ENCODE measurements at places on chromosomes 7 and 10.

DNA sequence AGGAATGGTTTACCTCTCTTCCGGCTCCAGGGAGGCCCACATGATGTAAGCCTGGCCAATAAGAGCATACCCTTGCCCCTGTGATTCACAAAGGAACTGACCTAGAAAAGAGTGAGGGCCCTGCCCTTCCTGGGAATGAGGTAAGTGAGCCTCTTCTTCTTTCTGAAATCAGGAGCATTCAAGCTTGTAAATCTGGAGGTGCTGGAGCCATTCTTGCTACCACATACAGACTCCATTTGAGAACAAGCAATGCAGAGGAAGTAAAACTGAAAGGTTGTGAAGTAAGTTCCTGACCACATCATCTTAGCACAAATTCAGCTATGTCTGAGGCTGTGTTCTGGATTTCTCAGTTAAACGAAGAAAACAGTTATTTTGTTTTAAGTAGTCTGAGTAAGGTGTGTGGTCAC, 132.2 kb downstream of the CD36 start:
- no peak for DNase-seq

GRCh38 chr10:122855745-122856144, 10.1 kb upstream of the CUZD1 start:
- no peak for DNase-seq

- no peak for DNase-seq
Observed at GRCh38 chr10:132722394-132723329, 63.3 kb downstream of the NKX6-2 start.

DNA sequence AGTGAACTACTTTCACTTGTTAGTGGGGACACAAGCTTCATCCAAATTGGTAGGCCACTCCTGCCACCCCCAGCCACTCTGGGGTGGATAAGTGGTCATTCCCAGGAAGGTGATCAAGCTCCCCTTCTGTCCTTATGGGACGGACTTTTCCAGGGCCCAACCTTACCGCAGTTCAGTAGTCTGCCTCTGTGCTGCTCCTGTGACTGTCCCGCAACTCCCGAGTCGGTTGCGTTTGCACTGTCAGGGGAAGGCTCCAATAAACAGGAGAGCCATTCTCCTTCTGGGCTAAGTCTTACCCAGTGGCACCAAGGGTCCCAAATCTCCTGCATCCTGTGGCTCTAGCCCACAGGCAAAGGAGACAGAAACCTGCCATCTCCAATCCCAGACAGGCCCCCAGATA, 7.4 kb upstream of the ZNF33A start:
- no peak for DNase-seq

GRCh38 chr10:3404381-3404780, 231.8 kb upstream of the PITRM1 start:
- no peak for DNase-seq

- no peak for DNase-seq
Observed at GRCh38 chr7:20385126-20385525, 54.4 kb downstream of the ITGB8 start.

- peak; percentile 42 for DNase-seq
Observed at GRCh38 chr10:27241010-27241651, 534 bp upstream of the ACBD5 start.

- DNase-seq, result no peak
Observed at GRCh38 chr7:46189255-46189790, 268.3 kb upstream of the IGFBP3 start.

DNA sequence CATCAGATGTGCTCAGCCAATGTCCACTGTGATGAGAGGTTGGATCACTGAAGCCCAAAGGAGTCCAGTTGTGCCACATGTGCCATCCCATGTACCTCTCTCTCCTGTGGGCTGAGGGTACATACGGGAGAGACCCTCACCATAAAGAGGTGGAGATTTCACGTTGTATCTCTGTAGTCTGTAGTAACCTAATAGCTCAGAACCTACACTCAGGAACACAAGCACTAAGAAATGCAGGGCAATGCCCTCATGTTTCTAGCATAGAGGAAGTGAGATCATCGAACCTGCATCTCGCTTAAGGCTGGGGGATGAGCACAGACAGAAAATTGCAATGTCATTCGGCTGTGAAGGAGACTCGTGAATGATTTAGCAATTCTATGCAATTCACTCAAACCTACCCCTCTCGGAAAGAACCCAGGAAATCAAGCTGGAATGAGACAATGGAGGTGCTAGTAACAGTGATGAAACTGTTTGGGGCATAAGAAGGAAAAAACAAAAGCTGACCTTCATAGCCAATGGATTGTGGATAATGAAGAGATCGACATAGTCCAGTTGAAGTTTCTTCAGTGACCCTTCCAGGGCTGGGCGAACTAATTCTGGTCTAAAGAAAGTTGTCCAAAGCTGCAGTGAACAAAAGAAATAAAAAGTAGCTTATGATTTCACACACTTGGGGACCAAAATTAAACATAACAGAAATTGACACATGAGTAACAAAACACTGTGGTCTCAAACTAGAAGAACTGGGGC, 80.3 kb upstream of the UCN3 start:
- DNase-seq, result peak; percentile 40

GRCh38 chr10:11488126-11488525, 123.3 kb downstream of the USP6NL start:
- DNase-seq, result no peak

DNA sequence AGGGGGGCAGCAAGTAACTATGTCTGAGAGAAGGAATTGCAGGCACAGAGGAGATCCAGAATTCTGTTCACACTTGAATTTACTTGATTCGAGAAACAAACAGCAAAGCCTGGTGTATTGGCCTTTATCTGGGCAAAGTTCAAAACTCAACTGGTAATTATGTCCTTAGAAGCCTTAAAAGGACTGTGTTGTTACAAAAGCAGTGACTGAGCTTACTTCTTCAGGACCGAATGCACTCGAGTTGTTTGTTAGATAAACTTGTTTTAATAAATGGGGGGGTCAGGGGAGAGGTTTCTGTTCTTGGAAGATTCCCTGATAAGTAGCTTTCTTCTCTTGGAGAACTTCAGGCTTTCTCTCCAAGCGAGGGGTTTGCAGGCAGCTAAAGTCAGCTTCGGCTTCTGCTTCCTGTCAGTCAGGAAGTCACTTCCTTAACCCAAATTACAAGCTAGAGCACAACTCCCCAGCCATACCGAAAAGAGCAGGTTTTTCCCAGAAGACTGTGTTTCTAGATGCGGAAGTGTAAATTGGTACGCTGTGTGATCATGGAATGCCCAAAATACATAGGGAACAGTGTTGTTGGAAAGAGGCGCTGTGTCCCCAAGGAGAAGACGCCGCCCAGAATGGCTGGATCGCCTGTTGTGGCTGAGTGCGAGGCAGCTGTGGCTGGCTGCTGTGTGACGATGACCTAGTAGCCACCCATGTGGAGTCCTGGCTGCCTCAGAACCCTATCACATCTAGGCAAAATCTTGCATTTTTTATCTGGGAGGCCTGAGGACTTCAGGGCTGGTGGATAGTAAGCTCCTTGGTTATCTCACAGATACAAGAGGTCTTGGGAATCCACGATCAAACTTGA, 110.4 kb downstream of the TCF7L2 start:
- no peak for DNase-seq

DNA sequence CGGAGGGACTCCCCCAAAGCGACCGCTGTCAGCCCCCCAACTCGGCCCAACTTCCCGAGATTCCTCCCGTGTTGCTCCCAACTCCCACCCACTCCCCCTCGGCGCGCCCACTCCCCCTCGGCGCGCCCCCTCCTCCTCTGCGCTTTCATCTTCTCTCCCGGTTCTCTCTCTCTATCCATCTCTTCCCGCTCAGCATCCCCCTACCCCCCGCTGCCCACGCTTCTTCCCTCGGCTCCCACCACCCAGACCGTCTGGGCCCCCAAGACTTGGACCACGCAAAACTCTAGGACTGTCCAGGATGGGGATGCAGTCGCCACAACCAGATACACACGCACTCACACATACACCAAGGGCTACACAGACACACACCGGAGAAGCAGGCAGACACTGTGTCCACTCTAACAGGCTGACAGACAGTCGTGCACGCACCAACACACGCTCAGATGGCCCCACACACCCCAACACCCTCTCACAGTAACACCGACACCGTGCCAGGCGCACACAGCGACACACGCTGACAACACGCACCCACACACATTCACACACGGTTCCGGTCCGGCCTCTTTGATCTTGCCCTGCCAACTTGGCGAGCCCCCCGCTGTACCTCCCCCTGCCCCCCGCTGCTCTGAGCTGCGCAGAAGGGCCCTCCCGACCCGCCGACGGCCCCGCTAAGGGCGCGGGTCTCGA, 1.1 kb downstream of the GRID1 start:
- DNase-seq, result no peak

- DNase-seq, result no peak
Observed at GRCh38 chr7:45655539-45655938, 81.4 kb downstream of the ADCY1 start.

DNA sequence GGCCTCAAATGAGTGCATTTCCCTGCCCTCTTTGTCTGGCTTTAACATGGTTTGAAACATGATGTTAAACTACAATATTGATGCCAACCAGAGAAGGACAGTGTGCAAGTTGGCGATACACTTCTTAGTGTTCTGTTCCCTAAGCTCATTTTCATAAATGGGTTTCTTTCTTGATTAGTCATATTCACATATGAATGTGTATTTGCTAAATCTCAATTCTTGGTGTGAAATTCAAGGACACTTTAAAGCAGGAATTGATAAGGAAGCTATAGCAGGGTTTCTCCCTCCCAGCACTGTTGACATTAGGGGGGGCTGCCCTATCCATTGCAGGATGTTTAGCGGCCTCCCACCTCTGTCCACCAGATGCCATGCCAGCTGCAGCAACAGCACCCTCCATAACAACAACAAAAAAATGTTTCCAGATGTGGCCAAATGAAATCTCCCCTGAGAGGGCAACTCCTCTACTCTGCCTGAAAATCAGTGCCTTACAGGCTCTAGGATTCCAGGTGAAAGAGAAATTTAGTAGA, 13.1 kb downstream of the CCNY start:
- no peak for DNase-seq

DNA sequence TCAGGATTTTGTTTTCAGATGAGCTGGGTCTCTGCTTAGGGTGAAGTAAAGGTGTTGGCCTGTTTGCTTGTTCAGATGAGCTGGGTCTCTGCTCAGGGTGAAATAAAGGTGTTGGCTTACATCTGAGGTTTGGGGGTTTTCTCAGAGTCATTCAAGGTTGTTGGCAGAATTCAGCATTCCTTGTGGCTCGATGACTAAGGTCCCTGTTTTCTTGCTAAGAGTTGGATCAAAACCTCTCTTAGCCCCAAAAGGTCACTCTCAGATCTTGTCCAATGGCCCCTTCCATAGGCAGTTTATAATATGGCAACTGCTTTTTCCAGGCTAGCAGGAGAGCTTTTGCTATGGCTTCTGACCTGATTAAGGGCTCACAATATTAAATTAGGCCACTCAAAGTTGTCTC, 106.6 kb downstream of the ADAM22 start:
- DNase-seq, result no peak

DNA sequence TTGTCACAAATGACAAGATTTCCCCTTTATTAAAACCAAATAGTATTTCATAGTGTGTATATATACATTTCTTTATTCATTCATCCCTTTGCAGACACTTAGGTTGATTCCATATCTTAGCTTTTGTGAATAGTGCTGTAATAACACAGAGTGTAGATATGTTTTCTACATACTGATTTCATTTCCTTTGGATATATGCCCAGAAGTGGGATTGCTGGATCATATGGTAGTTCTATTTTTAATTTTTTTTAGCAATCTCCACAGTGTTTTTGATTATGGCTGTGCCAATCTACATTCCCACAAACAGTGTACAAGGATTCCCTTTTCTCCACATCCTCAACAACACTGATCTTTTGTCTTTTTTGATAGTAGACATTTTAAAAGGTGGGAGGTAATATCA, 46.4 kb downstream of the CSTF2T start:
- no peak for DNase-seq

- DNase-seq, result no peak
Observed at GRCh38 chr10:31147210-31147608, 115.5 kb upstream of the ZNF438 start.

GRCh38 chr7:138116892-138117291, 40.6 kb downstream of the AKR1D1 start:
- DNase-seq, result no peak

- DNase-seq, result no peak
Observed at GRCh38 chr10:132776186-132776585, 9.8 kb downstream of the NKX6-2 start.

- peak; percentile 83 for DNase-seq
Observed at GRCh38 chr10:11180228-11180627, 162.6 kb downstream of the CELF2 start.

GRCh38 chr10:125190414-125190813, 30.1 kb upstream of the CTBP2 start:
- no peak for DNase-seq

DNA sequence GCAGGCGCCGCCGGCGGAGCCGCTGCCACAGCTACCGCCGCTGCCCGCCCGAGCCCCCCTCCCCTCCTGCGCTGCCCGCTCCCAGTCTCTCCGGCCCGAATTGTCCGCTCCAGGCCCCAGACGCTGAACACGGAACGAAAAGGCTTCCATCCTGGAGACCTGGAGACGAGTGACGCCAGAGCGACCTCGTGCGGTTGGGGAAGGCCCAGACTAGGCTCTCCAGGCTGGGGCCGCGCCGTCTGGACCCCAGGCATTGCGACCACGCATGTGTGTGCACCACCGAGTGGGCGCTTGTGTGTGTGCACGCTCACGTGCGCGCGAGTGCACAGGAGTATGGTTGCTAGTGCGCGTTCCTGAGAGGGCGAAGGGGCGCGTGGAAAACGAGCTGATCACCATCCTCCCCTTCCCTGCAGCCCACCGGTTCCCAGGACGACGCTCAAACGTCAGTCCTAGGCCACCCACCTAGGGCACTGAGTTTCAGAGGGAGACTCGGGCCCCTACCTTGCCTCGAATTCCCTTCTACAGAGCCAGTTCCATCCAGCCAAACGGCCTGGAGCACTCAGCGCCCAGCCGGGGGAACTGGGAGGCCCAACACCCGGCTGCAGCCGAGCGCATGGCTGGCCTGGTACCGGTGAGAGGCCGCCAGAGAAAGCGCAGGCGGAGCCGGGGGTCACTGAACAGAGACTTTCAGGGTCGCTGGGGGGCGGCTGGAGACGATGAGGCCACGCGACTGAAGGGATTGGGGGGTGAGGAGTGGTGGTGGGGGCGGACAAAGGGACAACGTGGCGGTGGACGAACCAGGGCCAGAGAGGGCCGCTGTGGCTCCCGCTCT, 11.6 kb downstream of the LBX1 start:
- no peak for DNase-seq

DNA sequence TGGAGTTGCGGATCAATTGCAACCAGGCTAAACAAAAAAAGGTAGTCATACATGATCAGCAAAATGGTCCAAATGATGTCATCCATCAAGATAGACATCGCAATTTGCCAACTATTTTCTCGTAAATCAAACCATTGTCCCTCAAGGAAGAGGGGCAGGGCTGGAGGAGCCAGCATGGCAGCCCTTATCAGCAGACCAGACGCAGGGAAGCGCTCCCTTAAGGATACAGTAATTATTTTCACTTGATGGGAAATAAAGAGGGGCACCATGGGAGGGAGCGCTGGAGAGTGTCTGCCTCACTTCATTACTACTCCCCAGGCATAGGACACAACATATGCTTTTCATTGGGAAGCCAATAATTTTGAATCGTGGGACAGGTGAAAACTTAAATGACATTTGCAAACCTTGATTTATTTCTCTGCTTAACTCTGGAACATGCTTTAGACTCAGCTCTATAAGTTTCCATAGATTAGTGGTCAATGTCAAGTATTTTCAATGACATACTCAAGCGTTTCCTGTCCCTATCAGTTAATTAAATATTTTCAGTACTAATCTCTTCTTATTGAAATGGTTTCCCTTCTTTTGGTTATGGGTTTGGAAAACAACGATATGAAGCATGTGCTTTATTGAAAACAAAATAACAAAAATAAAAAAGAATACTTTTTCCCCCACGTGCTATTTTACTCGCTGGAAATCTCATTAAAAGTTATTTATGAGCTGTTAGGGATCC, 202.4 kb upstream of the HABP2 start:
- no peak for DNase-seq

GRCh38 chr10:86700851-86701617, 32.7 kb downstream of the LDB3 start:
- no peak for DNase-seq
